ENCODE measurements at places on chromosomes 6 and 20.

DNA sequence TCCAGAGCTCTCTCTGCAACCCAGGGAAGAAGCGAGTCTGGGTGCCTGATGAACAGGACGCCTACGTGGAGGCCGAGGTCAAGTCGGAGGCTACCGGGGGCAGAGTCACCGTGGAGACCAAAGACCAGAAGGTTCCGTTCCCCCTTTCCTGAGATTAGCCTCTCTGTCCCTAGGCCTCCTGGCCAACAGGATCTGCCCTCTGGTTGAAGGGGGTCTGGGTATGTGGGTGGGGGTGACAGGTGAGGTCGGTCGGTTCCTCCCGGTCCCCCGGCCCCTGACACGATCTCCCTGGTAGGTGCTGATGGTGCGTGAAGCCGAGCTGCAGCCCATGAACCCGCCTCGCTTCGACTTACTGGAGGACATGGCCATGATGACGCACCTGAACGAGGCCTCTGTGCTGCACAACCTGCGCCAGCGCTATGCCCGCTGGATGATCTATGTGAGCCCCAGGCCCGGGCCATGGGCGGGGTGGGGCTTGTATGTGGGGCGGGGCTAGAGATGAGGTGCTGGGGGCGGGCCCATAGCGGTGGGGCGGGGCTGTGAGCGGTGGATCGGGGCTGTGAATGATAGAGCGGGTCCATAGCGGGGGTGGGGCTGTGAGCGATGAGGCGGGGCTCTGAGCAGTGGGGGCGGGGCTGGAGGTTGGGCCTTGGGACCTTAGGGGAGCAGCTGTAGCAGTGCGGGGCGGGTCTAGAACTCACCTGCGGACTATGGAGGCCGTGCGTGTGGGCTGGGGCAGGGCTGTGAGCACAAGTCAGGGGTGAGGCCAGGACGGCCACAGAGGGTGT, 23.9 kb downstream of the MYH7B start:
- no peak for DNase-seq

GRCh38 chr6:14120546-14120945, 3.0 kb downstream of the CD83 start:
- DNase-seq = no peak

GRCh38 chr6:52594221-52594620, 17.4 kb upstream of the TRAM2 start:
- no peak for DNase-seq

DNA sequence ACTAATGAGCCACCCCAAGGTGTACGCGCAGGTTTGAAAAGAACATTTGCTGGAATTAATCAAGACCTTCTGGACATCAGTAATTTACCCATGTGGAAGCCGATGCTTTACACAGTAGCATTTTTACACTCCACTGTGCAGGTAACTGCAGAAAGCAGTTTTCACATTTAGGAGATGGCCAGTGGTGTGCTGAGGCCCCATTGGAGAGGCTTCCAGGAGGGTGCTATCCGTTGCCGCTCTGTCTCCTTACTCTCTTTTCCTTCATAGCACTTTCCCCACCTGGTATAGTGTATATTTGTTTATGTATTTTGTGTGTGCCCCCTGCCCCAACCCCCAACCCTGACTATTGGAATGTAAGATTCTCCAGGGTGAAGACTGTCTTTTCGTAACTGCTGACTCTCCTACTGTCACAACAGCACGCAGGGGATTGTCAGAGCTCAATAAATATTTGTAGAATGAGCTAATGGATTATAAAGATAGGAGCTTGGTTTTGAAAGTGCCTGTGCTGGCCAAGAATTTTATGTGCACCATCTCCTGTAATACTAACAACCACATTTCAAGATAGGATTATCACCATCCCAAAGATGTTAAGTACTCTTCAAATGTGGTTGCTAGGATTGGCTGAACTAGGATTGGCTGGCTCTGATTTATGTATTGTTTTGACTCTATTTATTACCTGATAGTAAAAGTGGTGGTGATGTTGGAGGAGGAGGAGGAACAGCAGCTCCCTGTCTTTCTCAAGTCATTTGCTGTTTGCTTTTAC, 74.0 kb upstream of the GLP1R start:
- no peak for DNase-seq

DNA sequence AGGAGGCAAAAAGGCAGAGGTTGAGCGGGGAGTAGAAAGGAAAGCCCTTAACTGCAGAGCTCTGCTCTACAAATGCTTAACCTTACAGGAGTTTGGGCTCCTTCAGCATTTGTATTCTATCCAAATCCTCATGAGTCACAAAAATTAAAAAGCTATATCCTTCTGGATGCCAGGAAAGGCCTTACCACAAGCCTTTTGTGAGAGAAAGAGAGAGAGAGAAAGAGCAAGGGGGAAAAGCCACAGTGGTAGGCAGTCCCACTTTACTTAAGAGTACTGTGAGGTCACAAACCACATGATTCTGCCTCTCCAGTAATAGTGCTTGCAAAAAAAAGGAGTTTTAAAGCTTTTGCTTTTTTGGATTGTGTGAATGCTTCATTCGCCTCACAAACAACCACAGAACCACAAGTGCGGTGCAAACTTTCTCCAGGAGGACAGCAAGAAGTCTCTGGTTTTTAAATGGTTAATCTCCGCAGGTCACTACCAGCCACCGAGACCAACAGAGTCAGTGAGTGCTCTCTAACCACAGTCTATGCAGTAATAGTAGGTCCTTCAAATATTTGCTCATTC, at the start of gene RUNX2:
Gene RUNX2, plus strand, starts transcription at position 375 of the 567 bp plus-strand sequence. CDS start 397 bp downstream, outside the sequence.
- DNase-seq = no peak

GRCh38 chr6:15363523-15364400, 117.9 kb downstream of the JARID2 start:
- DNase-seq = no peak

- no peak for DNase-seq
These were observed 237.7 kb downstream of the ARHGAP18 start for GRCh38 chr6:129472239-129472638.

GRCh38 chr6:151101161-151101815, 138.5 kb upstream of the AKAP12 start:
- no peak for DNase-seq

- DNase-seq = no peak
These were observed 159.8 kb upstream of the ARG1 start for GRCh38 chr6:131412960-131413830.

DNA sequence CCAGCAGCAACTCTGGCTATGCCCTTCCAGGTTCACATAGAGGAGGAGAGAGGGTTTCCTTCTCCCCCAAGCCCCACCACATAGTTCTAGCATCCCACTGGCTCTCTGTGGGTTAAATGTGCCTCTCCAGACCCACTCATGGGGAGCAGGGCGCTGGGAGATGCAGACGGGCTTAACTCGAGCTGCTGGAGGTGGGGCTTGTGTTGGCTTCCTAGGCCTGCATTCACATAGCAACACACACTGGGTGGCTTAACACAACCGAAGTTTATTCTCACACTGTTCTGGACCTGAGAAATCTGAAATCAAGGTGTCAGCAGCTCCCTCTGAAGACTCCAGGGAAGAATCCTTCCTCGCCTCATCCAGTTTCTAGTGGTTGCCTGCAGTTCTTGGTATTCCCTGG, 33.6 kb downstream of the SLC2A10 start:
- no peak for DNase-seq

GRCh38 chr20:43305749-43306148, 116.0 kb upstream of the PTPRT start:
- DNase-seq = no peak

- DNase-seq = no peak
These were observed 150.0 kb upstream of the HDDC2 start for GRCh38 chr6:125451750-125452149.

DNA sequence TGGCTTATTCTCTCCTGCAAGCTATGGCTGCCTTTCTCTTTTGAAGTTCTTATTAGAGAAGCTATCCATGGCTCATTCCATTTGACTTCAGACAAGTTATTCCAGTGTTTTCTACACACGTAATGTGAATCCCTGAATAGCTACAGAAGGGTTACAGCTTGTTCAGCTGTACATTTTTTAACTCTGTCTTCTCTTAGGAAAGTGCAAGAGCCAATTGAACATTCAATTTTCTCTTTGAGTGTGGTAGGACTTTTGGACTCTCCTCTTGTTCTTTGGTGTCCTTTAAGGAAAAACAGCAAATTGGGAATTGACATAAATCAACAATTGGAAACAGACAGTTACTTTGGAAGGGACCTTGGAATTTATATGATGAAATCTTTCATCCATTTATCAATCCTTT, 125.8 kb downstream of the EPM2A start:
- DNase-seq = no peak

GRCh38 chr20:24690408-24690807, 221.0 kb downstream of the SYNDIG1 start:
- DNase-seq = no peak

GRCh38 chr20:40746251-40746650, 57.2 kb upstream of the MAFB start:
- DNase-seq = no peak

GRCh38 chr6:97497713-97498331, 214.8 kb upstream of the MMS22L start:
- peak; percentile 23 for DNase-seq

DNA sequence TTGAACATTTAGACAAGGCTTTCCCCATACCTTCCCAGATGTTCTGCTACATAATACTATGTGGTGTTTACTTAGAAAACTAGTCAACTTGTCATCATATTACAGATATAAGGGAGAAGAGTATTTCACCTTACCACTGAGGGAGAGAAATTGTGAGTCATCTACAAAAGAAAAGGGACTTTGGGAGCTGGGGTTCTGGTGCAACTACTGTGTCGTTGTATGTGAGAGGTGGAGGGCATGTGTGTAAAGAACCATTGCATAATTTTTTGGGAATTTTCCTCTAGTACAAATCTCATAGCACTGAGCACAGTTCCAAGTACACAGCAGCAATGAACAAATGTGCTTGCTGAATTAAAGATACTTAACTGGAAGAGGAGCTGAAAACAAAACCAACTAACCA, 665.6 kb downstream of the DHX35 start:
- DNase-seq = no peak

- DNase-seq = no peak
These were observed 80.2 kb downstream of the ANKEF1 start for GRCh38 chr20:10115021-10115420.

- DNase-seq = no peak
These were observed 694.7 kb downstream of the HTR1B start for GRCh38 chr6:76768556-76768955.

DNA sequence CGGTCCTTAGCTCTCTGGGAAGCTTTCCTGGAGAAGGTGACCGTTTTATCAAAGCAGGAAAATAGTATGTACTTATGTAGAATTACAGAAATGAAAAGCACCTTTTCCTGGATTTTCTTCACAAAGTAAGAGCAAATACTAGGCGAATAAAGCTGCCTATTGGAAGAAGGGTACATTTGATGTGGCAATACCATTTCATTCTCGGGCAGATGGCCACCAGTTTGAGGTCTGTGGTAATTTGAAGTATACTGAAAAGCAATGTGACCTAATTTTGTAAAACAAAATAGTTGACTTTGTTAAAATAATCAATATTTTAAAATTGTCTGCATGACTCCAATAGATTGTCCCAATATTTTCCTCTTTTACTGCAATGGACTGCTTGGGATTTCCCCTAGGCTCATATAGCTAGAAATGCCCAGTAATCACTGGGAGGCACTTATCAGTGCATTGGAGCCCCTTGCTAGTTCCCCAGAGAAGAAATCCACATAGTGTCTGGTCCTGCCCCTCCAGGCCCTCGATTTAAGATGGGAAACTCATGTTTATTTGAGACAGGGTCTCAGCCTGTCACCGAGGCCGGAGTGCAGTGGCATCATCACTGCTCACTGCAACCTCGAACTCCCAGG, 7.4 kb upstream of the UTRN start:
- no peak for DNase-seq

DNA sequence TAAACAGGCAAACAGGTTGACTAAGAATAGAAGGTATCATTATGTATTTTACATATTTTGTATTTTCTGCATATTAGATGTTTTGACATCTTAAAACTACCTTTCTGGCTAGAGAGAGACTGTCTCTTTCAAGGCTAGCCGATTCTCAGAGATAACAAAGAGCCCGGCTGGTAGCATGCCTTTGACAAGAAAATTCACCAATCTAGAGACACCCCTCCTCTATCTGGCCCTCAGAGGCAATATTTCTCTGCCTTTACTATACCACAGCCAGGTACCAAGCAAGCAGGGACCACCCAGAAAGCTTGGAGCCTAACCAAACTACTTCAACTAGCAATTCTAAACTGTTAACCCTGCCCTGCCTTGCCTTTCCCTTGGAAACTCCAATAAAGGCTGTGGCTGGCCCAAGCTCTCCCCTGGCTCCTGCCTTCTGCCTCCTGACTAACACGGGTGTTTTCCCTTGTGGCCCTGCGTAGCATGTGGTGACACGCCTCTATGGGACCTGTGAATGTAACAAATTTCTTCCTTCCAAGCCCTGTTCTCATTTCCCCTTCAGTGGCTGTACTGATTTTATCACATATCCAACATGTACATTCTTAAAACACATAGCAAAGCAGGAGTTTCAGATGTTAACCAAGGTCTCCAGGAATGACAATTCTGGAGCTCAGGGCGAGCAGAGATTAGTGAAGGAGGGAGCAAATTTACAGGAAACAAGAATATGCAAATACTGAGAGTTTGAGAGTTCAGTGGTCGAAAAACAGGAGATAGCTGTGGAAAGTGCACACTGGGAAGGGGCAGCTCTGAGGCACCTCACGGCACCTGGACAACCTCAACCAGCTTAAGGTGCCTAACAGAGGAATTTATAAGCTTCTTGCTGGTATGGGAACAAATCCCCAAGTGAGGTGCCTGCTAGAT, 120.8 kb downstream of the BACH2 start:
- no peak for DNase-seq

GRCh38 chr20:49115564-49115963, 69.5 kb downstream of the CSE1L start:
- no peak for DNase-seq

DNA sequence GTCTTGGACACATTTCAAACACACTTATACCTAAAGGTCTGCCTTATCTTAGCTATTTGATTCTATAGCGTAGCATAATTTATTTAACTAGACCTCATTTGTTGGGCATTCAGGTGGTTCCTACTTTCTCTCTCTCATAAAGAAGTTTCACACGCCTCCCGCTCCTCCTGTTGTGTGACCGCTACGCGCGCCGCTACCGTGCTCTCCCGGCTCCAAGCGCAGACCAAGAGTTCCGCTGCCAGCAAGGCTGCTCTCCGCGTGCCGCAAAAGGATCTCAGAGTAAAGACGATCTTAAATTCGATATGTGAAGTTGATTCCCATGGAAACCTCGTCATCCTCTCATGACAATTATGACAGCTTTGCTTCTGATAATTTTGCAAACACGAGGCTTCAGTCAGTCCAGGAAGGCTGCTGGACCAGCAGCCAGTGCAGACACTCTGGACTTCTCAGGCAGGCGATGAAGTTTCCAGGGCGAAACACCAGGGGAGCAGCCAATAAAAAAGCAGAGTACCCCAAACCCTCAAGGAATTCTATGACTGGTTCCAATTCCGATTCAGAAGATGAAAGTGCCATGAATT, 20.4 kb downstream of the PRSS16 start:
- DNase-seq = no peak
